Common myeloid progenitor, CD34-positive (primary cell): ENCODE measurements at places on chromosomes 13 and 19.

DNA sequence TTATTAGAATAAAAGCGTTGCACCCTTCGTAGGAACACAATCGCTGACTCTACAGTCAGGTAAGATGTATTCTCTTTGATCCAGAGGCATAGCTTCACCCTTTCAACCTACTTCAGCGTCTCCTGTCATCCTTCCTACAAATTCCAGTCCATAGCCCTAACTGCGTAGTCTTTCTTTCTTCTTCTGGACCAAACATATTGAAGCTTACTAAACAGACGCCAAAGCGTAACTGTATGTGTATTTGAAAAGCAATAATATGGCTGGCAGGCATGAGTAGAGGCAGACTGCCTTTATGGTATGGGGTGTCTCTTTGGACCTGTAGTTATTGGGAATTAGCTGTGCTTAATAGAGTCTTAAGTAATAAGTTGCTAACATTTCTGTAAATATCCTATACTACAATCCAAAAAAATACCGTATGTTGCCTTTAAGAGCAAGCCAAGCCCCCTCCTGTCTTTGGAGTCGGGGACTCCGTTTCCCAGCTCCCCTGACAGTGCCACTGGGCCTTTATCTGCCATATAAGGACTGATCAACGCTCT, 392 bp upstream of the ZNF548 start:
- DNase-seq, result no peak

- DNase-seq, result no peak
Measured at GRCh38 chr19:3162418-3163229, 15.9 kb upstream of the S1PR4 start.

DNA sequence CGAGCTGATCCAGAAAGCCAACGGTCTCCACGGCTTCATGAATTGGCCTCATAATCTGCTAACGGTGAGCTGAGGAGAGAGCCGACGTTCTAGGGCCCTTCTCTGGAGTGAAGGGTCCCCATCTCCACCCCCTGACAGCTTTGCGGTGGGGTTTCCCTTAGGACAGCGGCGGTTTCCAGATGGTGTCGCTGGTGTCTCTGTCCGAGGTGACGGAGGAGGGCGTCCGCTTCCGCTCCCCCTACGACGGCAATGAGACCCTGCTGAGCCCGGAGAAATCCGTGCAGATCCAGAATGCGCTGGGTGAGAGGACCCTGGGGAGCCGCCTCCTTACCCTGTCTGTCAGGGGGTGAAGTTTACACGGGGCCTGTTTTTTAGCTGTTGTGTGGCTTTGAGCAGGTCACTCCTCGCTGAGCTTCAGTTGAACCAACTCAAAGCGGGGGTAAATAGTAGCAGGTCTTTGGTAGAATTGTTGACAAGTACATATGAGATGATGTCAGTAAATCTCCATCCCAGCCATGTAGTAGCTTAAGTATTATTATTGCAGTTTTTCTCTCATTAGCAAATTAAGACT, 801 bp downstream of the QTRT1 start:
- peak; percentile 55 for DNase-seq

DNA sequence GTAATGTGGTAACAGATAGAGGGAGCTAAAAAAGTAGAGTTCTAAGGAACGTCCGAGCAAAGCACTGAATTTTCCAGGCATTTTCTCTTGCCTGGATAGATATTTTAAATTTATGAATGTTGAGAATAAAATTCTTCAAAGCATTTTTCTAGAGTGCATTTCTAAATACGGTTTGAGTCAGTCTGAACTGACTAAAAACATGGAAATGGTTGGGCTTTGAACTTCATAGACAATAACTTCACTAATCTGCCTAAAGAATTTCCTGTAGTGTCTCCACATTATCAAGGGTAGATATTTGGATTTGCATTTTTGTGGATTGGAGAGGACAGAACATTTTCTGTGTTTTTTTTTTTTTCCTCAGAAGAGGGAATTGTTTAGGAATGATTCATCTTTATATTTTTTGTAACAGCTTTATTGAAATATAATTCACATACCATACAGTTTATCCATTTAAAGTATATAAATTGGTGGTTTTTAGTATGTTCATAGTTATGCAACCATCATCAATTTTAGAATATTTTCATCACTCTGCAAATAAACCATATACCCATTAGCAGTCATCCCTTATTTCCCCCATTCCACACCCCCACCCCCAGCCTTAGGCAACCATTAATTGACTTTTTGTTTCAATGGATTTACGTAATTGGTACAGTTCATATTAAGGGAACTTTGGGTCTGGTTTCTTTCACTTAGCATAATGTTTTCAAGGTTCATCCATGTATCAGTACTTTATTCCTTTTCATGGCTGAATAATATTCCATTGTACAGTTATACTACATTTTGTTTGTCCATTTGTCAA, 20.7 kb downstream of the GARRE1 start:
- DNase-seq, result no peak

DNA sequence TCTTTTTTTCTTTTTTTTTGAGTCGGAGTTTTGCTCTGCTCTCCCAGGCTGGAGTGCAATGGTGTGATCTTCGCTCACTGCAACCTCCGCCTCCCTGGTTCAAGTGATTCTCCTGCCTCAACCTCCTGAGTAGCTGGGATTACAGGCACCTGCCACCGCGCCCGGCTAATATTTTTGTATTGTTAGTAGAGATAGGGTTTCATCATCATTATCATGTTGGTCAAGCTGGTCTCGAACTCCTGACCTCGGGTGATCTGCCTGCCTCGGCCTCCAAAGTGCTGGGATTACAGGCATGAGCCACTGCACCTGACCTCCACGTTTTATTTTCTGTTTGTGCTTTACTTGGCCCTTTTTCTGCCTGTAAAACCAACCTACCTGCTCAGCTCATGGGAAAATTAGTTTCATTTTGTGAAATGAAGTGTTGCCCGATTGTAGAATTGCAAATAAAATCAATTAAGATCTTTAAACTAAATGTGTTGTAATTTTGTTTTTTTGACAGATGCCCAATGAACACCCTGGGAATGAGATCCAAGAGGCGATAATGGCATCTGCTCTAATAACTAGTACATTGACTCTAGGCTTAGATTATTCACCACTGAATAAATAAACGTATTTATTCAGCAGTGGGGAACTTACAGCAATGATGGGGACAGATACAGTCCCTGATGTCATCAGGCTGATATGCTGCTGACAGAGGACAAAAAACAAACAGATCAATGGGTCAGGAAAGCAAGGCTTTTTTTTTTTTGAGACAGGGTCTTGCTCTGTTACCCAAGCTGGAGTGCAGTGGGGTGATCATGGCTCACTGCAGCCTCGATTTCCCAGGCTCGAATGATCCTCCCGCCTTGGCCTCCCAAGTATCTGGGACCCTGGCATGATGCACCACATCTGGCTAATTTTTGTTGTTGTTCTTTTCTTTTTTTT, 2.2 kb upstream of the RAB11B start:
- no peak for DNase-seq

DNA sequence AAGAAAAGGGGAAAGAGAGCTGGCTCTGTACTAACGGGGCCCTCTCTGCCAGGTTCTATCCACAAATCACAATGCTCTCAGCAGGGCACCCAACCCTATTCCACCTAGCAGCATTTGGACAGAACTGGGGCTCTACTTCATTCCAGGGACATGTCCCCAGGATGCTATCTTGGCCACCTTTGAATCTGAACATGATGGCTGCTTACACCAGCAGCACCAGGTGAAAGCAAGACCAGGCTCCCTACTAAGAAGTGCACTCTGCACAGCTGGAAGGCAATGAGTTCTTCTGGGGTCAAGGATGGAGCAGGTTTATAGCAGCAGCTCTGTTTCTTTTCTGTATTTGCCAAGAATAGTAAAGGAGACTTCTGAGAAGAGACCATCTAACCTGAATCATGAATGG, 222.4 kb downstream of the DACH1 start:
- DNase-seq, result no peak
